ENCODE measurements at places on chromosomes 13 and 19. TPM values are rescaled to one million over a fixed set of nuclear protein-coding genes. Genes with fewer than 3 reads are reported as not detected.

NLRP5 gene
- 0.35 TPM for total RNA-seq

C5AR2 gene
- 0.29 TPM for total RNA-seq

FSD1 gene
- total RNA-seq: not detected

PEG3 gene
- total RNA-seq: 301 TPM

PALM3 gene
- total RNA-seq: not detected

BAX gene
- total RNA-seq: 84.5 TPM

CCDC70 gene
- total RNA-seq: not detected

LRFN3 gene
- 3.5 TPM for total RNA-seq

VMAC gene
- 10.9 TPM for total RNA-seq
